ENCODE measurements at places on chromosomes 16 and 17.

DNA sequence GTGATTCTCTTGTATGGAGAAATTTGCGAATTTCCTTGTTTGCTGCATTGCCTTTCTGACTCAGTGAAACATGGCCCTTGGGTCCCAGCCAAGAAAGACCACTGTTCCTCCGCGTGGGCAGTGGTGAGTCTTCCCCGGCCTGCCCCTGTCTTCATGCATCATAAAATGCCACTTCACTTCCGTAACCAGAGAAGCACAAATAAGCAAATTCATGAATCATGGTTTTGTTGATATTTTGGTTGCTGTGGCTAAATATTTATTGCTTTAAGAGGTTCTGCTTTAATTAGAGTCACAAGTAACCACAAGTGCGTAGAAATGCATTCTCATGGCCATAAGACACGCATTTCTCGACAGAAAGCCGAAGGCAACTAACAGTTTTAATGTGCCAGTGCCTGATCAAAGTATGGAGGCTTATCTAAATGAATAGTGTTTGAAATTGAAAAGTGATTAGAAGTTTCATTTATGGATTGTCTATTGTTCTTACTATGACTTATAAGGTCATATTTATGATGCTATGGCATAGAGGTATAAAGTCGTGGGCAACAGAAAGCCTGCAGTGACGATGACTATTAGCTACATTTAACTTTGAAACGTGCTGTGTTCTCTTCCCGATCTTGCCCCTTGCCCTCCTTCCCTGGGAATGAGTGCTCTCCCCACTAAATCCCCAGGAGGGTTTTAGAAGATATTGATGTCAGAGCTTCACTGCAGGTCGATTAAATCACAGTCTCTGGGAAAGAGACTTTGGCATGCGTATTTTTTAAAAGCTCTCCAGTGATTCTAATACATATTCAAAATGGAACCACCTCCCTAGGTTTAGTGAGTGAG, 76.0 kb downstream of the WIPI1 start:
- DNase-seq: no peak

- peak; percentile 63 for DNase-seq
Observed at GRCh38 chr17:33520426-33521330, 227.6 kb upstream of the ASIC2 start.

DNA sequence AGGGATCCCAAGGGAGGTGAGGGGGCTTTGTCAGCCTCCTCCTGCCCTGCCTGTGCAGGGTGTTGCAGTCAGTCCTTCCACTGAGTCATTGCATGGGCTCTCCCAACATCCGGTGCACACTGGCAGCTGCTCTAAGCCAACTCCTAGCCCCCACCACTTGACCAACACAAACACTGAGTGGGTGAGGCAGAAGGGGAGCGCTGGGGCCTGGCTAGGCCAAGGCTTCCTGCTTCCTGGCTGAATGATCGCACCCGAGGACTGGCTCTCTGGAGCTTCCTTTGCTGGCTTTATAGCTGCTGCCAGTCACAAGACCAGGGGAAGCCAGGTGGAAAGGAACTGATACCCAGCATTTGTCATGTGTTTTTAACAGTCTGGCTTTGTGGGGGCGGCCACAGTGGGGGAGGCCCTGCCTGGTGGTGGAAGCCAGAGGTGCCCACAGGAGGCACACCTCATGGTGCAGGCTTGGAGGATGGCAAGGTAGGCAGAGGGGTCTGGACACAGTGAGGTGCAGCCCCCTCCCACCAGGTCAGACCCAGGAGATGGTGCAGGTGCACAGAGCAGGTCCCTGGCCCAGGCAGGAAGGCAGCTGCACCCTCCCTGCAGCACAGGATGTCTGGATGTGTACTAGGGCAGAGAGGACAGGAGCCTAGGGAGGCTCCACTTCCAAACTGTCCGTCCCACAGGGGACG, 6.8 kb downstream of the MPG start:
- peak; percentile 48 for DNase-seq

GRCh38 chr16:25747160-25747758, 55.5 kb downstream of the HS3ST4 start:
- DNase-seq: no peak

DNA sequence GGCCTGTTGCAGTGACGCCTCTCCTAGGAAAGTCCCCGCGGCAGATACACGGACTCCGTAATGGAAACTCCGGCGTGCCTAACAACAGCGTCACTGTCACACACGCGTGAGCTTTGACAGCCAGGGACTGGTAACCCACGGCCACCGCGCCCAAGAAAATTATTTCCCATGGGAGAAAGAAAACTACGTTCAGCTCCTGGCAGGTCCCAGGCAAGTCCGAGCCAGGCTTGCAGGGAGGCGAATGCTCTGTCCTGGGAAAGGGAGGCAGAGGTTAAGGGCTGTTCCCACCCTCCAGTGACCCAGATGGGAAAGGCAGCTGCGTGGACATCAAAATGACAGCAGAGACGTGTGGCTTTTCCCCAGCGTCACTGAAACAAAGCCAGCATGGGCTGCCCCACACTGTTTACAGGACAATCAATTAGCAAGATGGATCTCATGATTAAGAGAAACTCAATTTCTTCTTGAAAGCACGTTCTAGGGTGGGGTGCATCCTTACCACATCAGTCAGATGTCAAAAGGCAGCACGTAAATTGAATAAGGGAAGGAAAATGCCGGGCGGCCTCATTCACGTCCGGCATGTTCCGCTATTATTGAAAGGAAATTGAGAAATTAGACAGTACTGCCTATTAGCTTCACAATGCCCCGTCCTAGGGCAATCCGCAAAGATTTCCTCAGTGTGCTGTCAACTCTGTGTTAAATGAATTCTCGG, 82.5 kb downstream of the NXN start:
- DNase-seq: no peak

GRCh38 chr16:52613508-52613907, 66.6 kb upstream of the TOX3 start:
- DNase-seq: no peak

GRCh38 chr17:48834973-48835372, 4.1 kb downstream of the CALCOCO2 start:
- no peak for DNase-seq

GRCh38 chr17:30323262-30323894, 10.5 kb downstream of the TMIGD1 start:
- peak; percentile 14 for DNase-seq

DNA sequence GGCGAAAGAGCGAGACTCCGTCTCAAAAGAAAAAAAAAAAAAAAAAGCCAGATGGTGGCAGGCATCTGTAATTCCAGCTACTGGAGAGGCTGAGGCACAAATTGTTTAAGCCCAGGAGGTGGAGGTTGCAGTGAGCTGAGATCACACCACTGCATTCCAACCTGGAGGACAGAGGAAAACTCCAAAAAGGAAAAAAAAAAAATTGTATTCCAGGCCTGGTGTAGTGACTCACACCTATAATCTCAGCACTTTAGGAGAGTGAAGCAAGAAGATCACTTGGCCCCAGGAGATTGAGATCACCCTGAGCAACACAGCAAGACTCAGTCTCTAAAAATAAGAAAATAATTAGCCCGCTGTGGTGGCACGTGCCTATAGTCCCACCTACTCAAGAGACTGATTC, 20.1 kb downstream of the HBQ1 start:
- DNase-seq: no peak

- no peak for DNase-seq
Observed at GRCh38 chr16:70715055-70715858, 29.4 kb upstream of the MTSS2 start.

- no peak for DNase-seq
Observed at GRCh38 chr16:69326172-69326873, 4.1 kb downstream of the PDF start.

DNA sequence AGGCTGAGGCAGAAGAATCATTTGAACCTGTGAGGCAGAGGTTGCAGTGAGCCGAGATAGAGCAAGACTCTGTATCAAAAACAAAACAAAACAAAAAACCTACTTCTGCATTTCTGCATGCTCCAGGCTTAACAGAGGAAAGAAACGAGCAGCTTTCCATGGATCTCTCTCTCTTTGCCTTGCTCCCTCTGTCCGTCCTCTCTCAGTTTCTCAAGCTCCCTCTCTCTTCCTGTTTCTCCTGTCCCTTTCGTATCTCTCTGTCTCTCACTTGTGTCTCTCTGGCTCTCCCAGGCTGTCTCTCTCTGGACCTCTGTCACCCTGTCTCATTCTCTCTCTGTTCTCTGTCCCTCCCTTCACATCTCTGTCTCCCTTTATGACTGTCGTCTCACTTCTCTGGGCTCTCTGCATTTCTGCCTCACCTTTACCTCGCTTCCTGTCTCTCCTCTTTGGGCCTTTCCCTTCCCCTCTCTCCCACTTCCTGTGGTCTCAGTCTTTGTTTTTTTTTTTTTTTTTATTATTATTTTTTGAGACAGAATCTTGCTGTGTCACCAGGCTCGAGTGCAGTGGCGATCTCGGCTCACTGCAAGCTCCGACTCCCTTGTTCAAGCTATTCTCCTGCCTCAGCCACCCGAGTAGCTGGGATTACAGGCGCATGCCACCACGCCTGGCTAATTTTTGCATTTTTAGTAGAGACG, 4.1 kb upstream of the PITPNA start:
- no peak for DNase-seq

DNA sequence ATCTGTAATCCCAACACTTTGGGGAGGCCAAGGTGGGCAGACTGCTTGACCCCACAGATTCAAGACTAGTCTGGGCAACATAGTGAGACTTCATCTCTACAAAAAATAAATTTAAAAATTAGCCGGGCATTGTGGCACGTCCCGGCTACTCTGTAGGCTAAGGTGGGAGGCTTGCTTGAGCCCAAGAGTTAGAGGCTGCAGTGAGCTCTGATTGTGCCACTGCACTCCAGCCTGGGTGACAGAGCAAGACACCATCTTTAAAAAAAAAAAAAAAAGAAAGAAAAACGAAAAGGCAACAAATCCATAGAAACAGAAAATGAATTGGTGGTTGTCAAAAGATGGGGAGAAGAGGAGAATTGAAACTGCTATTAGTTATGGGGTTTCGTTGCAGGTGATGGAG, 27.7 kb downstream of the NCOR1 start:
- DNase-seq: no peak

- no peak for DNase-seq
Observed at GRCh38 chr17:29352146-29352545, 38.0 kb upstream of the TAOK1 start.
